HCEC 1CT (cell line): ENCODE measurements at places on chromosomes 7 and 10.
A peak's percentile ranks its signal among the peaks of the same experiment; 100 is the strongest.

- no peak for DNase-seq
Observed at GRCh38 chr7:111215550-111215949, 124.6 kb downstream of the LRRN3 start.

GRCh38 chr7:18550574-18550973 is 55.0 kb downstream of the HDAC9 start:
- no peak for DNase-seq

GRCh38 chr10:79103585-79103984 is 34.8 kb downstream of the ZMIZ1 start:
- DNase-seq: no peak

DNA sequence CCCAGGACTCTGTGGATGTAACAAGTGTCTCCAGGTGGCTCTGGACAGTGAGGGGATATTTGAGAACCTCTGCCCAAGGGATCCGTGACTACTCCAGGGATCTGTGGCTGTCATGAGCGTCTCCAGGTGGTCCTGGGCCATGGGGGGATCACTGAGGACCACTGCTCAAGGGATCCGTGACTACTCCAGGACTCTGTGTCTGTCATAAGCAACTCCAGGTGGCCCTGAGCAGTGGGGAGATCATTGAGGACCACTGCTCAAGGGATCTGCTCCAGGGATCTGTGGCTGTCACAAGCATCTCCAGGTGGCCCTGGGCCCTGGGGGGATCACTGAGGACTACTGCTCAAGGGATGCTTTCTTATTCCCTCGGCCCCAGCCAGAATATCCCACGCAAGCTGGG is 133.2 kb upstream of the ADARB2 start:
- no peak for DNase-seq

DNA sequence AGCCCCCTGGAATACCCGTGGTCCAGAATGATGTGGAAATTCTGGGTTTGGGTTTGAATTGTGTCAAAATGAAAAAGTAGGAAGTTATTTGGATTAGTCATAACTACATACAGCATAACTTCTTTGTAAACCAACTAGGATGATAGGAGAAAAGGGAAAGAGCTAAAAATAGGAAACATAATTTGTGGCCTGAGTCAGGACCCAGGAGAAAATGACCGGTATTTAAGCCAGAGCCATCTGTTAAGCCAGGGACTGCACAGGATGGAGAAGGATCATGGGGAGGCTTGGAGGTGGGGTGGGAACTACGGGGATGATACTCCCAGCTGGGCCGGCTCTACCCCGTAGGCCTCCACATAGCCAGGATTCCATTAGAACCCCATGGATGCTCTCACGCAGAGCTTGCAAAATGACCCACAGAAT is 98.6 kb downstream of the MYOF start:
- peak; percentile 98 for DNase-seq

GRCh38 chr10:36837416-36837815 is 288.0 kb upstream of the ANKRD30A start:
- DNase-seq: no peak

- DNase-seq: no peak
Observed at GRCh38 chr10:77611221-77611620, 26.4 kb downstream of the KCNMA1 start.

DNA sequence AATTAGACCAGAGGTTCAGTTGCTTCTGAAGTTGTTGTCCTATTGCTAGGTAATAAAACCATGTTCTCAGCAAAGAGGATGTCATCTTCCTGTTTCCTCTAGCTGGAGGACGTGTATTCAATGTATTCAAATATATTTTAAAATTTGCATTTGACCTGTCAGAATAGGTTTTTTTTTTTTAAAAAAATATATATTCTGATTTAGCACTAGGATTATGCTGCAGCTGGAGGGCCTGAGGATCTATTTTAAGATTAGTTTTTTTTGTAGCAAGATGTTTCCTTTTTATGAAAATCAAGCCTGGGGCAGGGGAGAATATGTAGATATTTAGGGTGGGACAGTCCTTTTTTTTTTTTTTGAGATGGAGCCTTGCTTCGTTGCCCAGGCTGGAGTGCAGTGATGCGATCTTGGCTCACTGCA is 337.0 kb downstream of the FRMD4A start:
- no peak for DNase-seq

DNA sequence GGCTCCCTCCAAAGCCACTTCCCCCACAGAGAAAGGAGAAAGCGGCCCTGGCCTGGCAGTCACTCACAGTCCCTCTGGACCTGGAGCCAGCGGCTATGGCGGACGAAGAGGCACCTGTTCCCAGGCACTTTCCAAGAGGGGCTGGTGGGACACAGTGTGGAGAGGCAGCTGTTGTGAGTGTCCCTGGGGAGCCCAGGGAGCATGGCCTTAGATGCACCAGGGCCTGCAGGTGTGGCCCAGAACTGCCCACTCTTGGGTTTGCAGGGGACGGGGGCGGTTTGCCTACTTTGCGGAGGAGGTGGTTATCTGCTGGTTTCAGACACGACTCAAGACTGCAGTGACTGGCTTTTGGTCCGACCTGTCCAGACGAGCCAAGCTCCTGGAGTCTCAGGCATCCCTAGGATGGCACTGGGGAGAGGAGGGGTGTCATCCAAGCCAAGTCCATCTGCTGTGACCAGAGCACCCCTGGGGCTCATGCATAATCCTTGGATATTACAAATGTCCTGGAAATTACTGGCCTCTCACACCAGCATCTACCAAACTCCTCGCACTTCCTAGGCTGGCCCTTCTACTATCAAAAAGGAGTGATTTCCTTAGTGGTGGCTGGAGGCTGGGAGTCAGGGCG is 18.4 kb downstream of the CTBP2 start:
- DNase-seq: no peak

DNA sequence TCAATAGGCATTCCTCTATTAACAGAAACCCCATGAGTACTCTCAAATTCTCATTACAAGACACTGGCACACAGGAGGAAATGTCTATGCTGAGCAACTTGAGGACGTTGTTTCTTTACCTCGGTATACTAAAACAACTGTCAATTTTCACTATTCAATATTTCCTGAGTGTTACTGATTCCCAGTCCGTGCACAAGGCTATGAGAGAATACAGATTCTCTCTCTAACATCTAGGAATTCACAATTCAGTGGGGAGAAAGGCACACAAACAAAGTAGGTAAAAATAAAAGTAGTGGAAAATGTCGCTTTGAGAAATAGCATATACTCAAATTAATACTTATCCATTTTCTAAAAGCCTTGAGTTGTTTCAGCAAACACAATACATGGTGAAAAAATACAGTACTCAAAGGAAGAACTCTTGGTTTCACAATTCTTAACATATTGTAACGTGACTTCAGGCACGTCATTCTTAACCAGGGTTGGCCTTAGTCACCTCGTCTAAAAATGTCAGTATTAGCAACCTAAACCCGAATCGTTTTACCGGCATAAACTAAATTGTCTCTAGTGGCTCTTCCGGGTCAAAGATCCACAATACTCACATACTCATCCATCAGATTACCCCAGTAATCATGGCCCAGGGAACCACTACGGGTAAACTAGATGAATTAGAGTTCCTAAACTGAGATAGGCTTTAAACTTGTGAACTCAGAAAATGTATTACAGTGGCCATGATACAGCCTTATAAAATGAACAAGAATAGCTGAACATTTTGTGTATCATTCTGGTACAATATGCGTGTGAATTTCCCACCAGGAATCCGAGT is 1.5 kb downstream of the IPMK start:
- DNase-seq: peak; percentile 68

DNA sequence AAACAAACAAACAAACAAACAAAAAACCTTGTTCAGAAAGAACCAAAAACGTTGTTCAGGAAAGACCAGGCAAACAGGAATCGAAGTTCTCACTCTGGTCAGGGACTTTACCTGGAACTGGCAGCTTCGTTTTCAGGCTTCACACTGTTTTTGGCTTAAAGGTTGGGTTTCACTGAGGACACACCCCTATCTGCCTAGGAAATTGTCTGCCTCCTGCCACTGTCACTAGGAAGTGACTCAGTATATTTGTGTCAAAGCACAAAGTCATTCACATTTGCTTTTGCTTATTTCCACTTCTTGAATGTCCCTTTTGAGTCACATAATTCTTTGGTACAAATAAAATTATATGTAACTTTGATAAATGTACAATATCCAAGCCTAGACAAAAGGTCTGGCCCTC is 37.9 kb downstream of the PNLIPRP3 start:
- no peak for DNase-seq

GRCh38 chr7:106452031-106452851 is 167.5 kb upstream of the NAMPT start:
- no peak for DNase-seq

DNA sequence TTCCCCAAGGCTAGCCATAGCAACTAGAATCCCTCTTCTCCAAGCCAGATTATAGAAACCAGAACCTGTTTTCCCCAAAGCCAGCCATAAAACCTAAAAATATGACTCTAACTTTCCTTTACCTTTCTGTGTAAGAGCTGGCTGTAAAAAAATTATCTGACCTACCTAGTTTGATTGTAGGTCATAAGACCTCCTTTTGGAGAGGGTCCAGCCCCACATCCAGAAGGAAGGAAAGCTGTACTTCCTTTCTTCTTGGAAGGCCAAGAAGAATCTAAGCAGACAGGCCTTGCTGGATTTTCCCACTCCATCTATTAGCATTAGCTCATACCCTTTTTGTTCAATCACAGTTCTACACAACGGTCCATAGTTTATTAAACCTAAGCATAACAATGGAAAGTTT is 1006.3 kb downstream of the SORCS3 start:
- no peak for DNase-seq

GRCh38 chr7:117096330-117096729 is 143.0 kb downstream of the ST7 start:
- no peak for DNase-seq
